Suppressor macrophage treated with lipopolysaccharide for 4 hours (primary cell): ENCODE measurements at places on chromosomes 5 and 9.

DNA sequence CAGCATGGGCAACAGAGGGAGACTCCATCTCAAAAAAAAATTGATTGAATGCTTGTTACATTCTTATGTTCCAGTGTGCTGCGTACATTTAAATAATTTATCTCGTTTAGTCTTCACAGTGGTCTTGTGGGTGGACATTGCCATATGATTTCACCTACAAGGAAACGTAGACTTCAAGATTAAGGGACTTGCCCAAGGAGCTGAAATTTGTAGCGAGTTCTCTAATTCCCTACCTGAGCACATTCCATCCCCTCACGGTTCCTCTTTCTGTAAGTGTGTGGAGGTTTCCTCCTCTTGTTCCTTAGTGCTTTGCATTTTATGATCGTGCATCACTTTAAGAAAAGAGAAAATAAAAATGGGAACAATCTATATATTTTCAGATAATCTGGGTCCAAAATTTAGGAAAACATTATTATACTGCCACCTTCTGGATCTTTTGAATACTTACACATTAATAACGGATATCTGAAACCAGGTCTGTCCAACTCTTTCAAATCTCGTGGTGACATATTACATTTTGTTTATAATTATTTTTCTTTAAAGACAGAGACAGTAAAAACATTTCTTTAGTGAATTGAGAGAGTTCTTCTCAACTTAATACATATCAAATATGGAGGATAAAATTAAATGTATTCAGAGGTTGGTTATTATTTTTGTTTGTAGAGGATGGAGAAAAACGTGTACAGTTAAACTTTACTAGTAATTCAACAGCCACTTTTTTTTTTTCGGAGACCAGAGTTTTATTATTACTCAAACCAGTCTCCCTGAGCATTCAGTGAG lies 29.9 kb upstream of the C7 start:
- peak; percentile 55 for DNase-seq

DNA sequence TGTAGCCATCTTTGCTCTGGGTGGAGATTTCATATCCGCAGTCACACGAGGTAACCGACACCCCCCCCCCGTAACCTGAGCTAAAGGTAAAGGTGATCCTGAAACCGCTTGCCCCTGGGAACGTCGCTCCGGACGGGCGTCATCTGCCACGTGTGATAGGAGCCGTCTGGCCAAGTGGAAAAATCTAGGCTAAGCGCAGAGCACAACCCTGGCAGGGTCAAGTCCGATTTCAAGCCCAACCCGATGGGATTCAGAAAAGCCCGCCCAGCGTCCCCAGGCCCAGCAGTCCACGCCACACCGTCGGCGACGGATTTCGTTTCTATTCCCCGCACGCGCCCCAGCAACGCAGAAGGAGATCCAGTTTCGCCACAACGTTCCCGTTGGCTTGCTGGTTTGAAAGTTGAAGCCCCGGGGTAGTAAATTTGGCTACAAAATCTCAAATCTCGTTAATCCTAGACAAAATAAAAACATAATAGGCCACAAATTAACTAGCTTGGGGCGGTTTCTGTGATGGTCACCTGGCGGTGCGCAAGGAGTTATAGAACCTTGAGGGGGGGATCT lies 32.4 kb upstream of the NFIB start:
- no peak for DNase-seq

GRCh38 chr5:67409126-67409777 lies 212.7 kb upstream of the CD180 start:
- DNase-seq = peak; percentile 35

GRCh38 chr5:95649842-95650620 lies 3.5 kb downstream of the RFESD start:
- DNase-seq = no peak

DNA sequence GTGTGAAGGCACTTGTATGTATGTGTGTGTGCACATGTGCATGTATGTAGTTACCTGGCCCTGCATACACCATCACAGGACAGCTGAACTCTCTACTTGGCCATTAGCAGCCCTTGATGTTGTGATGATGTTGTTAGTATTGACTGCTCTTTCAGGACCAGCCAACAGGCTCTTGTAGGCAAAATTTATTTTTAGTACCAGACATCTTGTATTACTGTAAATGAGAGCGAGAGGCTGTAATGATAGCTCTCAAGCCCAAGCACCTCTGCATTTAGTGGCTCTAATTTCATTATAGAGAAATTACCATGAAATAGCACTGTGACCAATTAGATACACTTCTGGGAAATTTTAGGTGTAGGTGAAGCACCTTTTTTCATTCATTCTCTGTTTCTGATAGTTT lies 158.0 kb downstream of the SMARCA2 start:
- no peak for DNase-seq

- DNase-seq = no peak
Observed at GRCh38 chr5:3740546-3741373, 145.1 kb downstream of the IRX1 start.

DNA sequence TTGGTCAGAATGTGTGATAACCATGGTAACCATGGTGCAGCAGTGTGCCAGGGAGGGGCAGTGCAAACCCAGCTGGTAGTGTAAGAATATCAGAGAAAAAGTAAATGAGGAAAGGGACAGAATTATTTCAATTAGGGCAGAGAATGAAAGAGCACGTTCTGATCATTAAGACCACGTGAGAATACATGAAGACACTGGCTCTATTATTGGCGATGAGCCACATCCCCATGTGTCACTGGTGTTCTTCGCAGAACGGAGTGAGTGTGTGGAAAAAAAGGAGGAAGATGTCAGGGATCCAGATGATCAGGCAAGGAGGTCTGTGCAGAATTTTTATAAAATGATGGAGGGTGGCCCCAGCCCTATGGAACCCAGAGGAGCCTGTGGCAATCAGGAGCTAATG lies 315.5 kb downstream of the SEMA5A start:
- DNase-seq = no peak

GRCh38 chr5:109611505-109611904 lies 78.2 kb upstream of the MAN2A1 start:
- no peak for DNase-seq

DNA sequence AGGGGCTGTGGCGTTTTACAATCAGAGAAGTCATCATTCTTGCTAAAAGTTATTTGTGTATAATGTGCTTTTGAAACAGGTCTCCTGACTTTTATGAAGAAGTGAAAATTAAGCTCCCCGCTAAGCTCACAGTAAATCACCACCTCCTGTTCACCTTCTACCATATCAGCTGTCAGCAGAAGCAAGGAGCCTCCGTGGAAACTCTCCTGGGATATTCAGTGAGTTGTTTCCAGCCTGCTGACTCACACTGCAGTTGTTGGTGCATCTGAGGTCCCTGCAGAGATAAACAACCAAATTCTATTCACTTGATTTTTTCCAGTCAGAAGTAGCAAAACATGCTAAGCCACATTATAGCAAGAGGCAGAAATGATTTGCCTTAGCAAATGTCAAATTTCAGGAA lies 156.7 kb downstream of the DOCK8 start:
- no peak for DNase-seq

- no peak for DNase-seq
Observed at GRCh38 chr9:87008667-87009066, 61.4 kb upstream of the GAS1 start.

- DNase-seq = no peak
Observed at GRCh38 chr9:109286571-109286977, 34.3 kb downstream of the EPB41L4B start.

GRCh38 chr9:129111528-129112151 lies 425 bp downstream of the PTPA start:
- peak; percentile 58 for DNase-seq

GRCh38 chr5:179769796-179770195 lies 24.0 kb upstream of the LTC4S start:
- DNase-seq = peak; percentile 81

GRCh38 chr5:16538006-16538405 lies 72.4 kb upstream of the ZNF622 start:
- no peak for DNase-seq

DNA sequence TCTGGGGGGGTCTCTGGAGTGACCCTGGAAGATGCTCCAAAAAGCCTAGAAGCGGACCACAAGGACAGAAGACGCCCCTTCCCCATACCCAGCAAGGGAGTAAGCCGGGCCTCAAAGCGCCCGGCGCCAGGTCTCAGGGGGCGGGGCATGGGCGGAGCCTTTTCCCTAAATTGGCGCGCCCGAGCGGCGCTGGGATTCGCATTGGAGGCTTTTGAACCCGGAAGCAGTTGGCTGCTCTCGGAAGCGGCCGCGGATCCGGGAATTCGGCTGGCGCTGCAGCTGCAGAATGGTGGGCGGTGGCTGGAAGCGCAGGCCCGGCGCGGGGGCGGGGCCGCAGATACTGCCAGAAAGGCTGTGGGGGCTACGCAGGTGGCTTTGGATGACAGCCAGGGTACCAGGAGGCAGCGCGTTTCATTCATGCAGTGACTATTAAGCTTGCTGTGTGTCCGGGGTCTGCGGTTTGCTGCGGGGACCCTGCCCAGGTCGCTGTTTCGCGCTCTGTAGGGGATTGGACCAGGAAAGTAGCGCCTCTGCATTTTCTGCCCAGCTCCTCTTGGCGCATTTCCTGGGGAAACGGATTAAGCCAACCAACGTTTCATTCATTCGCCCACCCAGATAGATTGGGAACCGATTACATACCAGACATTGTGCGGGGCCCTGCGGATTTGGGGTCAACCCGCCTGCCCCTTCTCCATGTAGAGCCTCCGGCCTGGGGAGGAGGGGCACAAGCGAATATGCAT lies 83.0 kb upstream of the FREM1 start:
- DNase-seq = peak; percentile 48

DNA sequence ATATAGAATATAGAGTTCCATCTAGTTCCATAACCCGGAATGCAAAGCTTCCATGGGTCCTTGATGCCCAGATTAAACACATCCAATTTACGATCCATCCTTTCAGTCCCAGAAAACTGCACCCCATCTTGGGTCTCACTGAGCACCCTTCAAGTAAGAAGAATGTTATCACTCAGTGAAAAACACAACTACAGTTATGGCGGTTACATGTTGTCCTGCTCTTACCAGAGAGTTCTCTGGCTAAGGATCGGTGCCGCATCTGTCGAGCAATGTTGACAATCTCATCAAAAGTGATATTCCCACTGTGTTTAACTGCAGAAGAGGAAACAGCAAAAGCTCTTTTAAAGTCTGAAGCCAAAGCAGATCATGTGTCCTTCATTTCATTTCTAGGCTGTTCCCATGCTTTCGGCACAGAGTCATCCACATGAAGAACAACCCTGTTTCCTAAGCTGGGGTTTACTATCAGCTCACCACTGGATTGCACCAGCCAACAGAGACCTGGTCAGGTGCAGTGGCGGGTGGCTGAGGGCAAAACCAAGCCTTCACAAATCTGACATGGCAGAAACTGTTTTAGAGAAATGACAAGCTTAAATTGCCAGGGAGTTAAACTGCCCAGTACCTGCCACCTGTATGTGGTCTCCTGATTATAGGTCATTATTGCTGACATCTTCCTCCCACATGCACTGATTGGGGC lies 2.9 kb downstream of the RPL12 start:
- DNase-seq = no peak

- DNase-seq = no peak
Observed at GRCh38 chr5:142800776-142801494, 30.8 kb downstream of the ARHGAP26 start.

DNA sequence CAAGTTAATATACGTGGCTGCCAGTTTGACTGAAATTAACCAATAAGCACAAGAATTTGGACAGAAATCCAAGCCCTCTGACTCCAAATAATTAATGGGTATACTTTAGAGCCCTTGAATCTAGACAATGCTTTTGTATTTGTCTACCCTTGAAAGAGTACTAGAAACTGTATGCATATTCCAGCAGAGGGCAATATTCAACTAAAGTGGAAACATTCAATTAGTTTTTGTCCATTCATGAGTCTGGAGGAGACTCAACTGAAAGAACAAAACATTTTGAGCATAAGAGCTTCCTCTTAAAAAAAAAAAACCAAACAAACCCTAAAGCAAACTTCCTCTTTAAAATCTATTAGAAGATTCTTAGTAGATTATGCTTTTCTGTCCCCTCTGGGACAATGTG lies 157.8 kb downstream of the ARHGEF28 start:
- peak; percentile 45 for DNase-seq

DNA sequence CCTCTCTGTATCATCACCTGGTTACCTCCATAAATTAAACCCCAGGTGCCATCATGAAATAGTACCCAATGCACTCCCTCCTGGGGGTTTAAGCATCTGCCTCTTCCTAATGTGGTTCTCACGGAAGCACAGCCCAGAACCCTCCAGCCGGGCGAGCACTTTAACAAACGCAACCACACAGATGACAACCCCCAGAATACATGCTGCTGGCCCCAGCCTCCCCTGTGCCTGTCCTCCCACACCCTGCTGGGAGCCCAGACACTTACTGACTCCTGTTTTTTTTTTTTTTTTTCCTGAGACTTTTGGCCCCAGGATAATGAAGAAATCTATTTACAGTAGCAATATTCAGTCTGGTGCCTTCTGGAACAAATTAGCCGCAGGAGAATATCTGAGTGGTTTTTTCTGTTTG lies 50.0 kb upstream of the COL5A1 start:
- no peak for DNase-seq

- DNase-seq = no peak
Observed at GRCh38 chr9:137744632-137745183, 125.9 kb downstream of the EHMT1 start.

DNA sequence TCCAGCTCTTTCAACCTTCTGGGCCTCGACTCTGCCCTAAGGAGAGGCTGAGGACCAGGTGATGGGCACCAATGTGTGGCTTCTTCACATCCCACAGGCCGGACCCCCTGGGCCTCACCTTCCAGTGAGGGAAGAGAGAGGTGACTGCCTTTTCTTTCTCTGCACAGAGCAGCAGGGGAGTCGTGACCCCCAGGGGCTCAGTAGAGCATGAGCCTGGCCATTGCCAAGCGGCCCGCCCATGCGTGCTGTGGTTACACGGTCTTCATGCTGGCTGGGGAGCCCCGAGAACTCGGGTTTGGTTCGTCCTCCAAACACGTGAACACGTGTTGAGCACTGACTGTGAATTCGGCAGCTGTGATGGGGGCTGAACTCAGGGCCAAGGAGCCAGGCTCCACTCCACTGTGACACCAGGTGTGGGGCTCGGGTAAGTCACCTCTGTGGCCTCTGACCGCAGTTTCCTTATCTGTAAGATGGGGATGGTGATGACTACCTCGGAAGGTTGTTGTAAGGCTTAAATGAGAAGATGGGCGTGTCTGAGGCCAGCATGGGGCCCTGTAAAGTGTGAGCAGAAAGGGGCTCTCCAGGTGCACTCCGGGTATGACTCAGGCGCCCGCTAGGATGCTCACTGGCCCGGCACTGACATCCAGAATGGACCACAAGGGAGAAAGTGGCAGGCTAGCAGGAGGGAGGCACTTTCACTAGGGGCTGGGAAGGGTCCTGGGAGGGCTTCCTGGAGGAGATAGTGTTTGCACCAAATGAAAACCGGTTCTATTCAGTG lies 13.4 kb upstream of the GRHPR start:
- DNase-seq = no peak

DNA sequence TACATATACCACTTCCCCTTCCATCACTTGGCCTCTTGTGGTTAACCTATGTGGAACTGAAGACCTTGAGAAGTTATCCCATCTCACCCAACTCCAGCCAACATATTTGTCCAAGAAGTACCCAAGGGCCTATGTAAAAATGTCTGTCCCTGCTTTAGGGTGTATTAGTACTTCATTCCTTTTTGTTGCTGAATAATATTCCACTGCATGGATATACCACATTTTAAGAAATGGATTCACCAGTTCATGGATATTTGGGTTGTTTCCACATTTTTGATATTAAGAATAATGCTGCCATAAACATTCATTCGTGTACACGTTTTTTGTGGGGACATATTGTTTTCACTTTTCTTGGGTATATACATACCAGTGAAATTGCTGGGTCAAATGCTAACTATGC lies 28.6 kb downstream of the IDNK start:
- no peak for DNase-seq
